H1 (cell line): ENCODE measurements at places on chromosomes 5 and 9.

GRCh38 chr5:42807722-42808447 lies 3.8 kb downstream of the SELENOP start:
- no peak for DNase-seq

GRCh38 chr9:15576350-15577050 lies 23.7 kb downstream of the CCDC171 start:
- DNase-seq, result no peak

GRCh38 chr5:610011-610743 lies 2.0 kb upstream of the CEP72 start:
- DNase-seq, result no peak

- DNase-seq, result no peak
Measured at GRCh38 chr9:71766663-71767062, 1.6 kb downstream of the CEMIP2 start.

DNA sequence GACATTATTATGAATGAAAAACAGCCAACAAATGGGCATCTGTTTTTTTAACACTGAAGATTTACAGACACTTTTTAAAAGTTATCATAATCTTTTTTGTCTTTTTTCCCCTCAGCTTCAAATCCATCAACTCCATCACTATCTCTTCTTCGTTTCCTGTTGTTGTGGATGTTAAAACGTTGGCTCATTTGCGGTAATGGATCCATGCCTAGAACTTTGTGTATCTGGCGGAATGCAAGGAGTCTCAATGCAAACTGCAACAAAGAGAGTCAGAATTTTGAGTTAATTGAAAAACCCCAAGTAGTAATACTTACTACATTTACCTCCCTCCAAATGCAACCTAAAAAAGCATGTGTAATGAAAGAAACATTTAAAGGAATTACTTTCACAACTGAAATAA lies 42.9 kb upstream of the MTMR12 start:
- DNase-seq, result no peak

DNA sequence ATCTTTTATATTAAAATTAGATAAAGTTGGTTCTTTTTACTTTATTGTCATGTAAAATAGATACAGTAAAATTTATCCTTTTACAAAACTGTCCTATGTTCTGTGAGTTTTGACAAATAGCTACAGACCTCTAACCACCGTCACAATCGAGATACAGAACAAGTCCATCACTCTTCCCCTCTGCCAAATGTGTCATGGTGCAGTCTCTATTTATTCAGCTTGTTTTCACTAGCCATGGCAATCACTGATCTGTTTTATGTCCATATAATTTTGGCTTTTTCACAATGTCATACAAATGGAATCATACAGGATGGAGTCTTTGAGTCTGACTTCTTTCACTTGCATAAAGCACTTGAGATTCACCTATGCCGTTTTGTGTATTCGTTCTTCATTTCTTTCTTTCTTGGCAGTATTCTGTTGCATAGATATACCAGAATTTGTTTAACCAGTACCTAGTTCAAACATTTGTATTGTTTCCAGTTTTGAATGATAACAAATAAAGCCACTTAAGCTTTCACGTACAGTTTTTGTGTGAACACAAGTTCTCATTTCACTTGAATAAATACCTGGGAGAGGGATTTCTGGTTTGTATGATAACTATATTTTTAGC lies 273.2 kb upstream of the MPDZ start:
- no peak for DNase-seq

GRCh38 chr5:104088876-104089778 lies 526.5 kb upstream of the NUDT12 start:
- DNase-seq, result no peak

DNA sequence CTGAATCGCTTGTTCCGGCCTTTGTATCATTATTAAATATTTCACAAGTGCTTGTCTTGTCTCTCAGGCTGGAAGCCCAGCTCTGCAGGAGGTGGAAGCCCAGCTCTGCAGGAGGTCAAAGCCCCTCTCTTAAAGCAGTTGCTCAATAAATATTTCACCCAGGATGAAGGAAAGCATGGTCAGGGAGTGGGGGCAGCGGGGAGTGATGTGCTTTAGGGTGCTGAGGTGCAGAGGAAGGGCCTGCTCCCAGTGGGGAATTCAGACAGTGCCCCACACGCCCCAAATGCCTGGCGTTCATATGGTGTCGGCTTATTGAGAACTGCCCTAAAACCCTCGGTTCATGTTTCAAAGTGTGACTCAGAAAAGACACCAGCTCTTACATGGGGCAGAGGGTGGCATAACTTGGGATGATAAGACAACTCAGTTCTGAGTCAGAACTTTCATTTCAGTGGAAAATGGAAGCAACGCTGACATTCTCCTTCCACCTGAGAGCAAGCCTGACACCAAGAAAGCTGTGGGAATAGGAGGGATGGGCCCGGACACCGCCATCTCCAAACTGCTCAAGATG lies 114.3 kb upstream of the DAP start:
- no peak for DNase-seq

DNA sequence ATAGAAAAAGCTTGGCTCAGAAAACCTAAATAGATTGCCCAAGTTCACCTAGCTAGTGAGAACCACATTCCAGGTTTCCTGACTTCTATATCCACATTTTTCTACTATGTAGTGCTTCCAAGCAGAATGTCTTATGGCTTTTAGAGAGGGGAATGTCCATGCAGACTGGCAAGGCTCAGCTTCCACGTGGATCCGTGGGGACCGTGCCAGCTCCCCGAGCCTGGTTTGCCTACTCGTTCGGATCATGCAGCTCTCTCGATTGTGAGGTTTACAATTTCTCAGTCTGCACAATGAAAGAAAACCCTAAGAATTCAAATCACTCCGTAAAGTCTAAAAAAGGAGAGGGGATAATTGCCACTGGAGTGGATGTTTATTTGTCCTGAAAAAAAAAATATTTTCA lies 256.5 kb upstream of the NR4A3 start:
- no peak for DNase-seq

GRCh38 chr5:98769210-98769958 lies 4.1 kb upstream of the RGMB start:
- peak; percentile 86 for DNase-seq

- no peak for DNase-seq
Measured at GRCh38 chr5:37060030-37060429, 183.5 kb downstream of the NIPBL start.

- DNase-seq, result no peak
Measured at GRCh38 chr5:138658676-138659075, 83.5 kb upstream of the HSPA9 start.

DNA sequence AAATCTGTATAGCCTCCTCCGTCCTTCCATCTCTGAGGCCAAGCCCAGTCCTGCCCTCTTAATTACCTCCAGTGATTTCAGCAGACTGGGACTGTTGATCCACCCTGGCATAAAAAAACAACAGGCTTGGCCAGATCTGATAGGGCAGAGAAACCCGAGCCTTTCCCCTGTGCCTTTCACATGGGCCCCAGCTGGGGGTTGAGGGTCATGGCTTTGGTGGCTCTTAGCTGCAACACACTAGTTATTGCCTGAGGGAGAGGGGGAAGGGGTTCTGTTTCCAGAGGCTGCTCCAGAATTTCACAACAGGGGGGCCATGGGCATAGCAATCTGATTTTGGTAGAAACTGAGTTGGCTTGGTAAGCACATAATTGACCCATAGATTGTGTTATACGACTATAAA lies 21.2 kb upstream of the PANK3 start:
- DNase-seq, result no peak

GRCh38 chr9:13386935-13387733 lies 107.6 kb upstream of the MPDZ start:
- DNase-seq, result no peak

DNA sequence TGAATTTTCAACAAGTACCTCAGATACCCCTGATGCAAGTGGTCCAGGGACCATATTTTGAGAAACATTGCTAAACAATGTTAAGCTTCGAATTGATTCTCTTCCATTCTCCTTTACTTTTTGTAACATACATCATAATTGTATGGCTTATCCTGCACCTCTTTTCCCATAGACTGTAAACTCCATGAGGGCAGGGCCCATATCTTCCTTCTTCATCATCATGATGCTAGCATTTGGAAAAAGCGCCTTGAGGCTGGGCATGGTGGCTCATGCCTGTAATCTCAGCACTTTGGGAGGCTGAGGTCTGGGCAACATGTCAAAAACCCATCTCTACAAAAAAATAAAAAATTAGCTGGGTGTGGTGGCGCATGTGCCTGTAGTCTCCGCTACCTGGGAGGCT lies 14.5 kb upstream of the DELE1 start:
- no peak for DNase-seq

GRCh38 chr9:109401169-109401989 lies 80.5 kb upstream of the EPB41L4B start:
- peak; percentile 87 for DNase-seq

GRCh38 chr9:134487066-134487710 lies 154.4 kb upstream of the COL5A1 start:
- DNase-seq, result peak; percentile 34

- no peak for DNase-seq
Measured at GRCh38 chr5:62314213-62314830, 8.3 kb downstream of the KIF2A start.

DNA sequence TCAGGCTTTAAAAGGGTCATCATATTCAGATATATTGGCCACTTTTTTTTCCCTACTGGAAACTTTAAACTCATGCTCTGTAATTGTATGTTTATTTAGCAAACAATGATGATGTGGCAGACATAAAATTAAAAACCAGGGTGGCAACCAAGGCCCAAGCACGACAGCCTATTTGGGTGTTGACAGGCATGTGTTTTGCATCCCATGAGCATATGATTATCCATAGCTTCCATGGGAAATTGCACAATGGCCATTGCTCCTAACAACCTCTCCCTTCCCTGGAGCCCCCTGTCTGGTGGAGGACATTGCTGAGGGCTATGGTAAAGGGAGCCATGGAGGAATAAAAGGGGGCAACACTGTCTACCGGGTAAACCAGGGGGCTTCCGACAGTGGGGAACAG lies 134.7 kb downstream of the GAS1 start:
- no peak for DNase-seq

GRCh38 chr5:58107704-58108103 lies 352.2 kb downstream of the PLK2 start:
- DNase-seq, result no peak

DNA sequence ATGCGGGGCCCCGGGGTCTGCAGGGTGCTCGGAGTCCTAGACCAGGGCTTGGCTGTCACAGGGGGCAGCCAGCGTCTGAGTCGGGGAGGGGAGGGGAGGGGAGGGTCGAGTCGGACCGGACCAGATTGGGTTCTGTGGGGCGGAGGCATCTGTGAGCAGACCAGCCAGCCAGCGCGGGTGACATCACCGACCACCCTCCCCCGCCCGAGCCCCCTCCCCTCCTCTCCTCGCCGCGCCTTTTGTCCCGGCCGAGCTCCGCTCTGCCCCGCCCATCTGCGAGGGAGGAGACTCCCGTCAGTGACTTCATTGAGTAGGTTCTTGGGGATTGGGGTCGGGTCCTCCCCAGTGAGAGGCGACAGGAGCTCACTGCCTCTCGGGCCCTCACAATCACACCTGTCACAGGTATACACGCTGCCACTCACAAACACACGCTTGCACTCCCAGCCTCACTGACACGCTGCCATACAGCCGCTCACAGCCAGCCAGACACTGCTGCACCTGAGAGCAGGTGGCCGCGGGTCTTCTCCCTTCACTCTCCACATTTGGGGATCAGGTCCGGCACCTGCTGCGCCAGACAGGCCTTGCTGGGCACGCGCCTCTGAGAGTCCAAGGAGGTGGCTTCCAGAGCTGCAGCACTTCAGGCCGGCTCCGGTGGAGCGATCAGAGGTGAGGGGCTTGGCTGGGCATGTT lies 546 bp downstream of the DNAJB5 start:
- DNase-seq, result no peak

GRCh38 chr9:286071-286740 lies 71.5 kb downstream of the DOCK8 start:
- no peak for DNase-seq
